ENCODE measurements at places on chromosomes 12 and 14.

DNA sequence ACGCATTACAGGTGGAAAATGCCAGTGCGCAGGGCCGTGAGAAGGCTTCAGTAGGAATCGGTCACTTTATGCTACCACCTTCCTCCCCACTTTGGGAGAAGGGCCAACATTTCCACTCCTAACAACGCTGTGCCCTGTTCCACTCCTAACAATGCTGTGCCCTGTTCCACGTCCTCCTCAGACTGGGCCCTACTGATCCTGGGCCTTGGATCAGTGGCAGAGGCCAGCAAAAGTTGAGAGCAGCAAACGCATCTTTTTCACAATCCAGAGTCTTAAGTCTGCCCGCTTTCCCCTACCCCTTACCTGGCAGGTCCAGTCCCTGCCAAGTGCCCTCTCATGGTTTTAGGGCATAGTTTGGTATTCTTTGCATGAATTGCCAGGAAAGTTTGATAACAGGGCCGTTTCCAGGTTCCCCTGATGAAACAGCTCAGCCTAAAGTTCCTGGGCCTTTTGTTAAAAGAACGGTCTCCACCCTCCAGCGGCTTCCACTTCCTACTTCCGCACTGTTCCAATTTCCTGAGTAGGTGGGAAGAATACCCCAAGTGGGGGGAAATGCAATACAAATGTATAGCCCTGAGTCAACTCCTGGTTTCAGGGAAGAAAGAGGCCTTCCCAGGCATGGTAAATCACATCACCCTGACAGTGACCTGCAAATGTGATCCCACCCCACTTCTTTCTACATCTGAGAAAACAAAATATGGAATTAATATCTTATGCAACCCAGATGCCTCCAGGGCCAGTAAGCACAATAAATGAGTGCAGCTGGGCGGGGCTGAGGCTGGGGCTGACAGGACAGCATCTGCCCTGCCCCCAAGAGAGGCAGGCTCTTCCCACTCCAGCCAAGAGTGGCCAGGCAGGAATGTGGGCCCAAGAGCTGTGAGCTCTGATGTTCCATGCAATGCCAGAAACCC lies 15.0 kb downstream of the KCTD10 start:
- no peak for DNase-seq

DNA sequence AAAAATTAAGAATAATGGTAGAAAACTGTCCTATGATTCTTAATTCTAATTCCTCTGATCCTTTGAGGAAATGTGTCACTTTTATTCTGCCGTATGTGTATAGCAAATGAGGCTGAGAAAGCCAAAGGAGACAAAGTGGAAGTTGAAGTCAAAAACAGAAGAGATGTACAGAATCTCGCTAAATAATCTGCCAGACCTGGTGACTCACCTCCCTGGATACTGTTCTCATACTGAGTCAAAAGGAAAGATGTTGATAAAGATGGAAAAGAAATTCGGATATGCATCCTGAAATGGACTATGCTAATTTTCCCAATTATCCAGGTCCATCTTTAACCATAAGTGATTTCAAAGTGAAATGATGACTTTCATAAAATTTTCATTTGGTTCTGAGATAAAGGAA lies 92.5 kb downstream of the DUSP6 start:
- no peak for DNase-seq

DNA sequence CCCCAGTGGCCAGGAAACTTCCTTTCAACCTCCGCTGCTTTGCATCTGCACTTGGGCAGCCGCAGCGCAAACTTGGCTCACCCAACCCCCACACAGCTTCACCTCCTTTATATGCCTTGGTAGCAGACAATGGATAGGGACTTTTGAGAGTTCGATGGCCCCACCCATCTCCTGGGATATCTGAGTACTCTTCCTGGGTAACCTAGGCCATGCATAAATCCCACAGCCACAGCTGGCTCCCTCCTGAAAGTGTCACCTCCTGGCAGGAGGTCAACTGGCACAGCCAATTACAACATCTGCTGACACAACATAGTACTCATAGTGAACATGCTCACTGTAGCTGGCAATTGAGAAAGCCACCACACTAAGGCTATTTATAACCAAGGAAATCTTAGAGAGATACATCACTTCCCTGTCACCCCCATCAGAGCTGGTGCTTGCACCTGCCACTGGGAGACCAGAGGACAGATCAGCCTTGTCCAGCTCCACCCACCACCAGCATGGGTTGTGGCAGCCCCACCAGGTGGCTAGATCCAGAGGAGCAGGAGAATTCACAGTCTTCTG lies 410.0 kb downstream of the SYT1 start:
- DNase-seq = no peak

DNA sequence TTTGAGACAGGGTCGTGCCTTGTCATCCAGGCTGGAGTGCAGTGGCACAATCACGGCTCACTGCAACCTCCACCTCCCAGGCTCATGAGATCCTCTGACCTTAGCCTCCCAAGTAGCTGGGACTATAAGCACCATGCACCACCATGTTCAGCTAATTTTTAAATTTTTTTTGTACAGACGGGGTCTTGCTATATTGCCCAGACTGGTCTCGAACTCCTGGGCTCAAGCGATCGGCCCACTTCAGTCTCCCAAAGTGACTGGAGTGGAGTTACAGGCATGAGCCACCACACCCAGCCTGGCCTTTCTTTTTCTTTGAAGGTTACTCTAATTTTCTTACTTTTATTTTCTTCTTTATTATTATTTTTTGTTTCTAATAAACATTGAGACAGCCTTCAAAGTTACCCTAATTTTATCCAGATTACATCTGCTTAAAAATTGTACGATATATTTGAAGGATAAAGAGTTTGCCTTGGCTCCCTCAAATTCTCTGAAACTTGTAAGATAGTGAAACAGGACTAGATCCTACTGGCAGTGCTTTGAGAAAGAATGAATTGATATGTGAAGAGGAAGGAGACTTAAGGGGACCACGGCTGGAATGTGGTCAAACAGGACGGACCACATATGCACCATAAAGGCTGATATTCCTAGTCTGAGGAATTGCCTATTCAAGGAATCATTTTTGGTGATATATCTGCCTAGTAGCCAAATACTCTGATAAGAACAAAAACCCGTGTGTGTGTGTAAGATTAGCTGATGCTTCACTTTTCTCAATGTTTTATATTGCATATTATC lies 14.1 kb upstream of the SINHCAF start:
- DNase-seq = no peak

DNA sequence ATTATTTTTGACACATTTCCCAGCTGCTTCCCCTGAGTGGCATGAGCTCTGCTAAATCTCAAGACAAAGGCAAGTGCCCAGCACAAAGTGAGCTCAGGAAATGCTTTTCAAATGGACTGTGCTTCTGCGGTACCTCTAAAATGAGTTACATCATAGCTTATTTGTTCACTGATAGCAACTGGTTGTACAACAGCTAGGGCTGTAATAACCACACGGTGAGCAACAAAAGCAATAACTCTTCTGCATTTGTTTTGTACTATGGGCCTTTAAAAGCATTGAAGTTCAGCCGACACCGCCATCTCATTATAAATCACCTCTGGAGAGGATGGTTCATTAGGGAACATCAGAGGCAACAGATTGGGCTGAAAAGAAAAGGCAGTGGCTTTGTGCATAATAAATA lies 475.0 kb downstream of the GLT1D1 start:
- no peak for DNase-seq

DNA sequence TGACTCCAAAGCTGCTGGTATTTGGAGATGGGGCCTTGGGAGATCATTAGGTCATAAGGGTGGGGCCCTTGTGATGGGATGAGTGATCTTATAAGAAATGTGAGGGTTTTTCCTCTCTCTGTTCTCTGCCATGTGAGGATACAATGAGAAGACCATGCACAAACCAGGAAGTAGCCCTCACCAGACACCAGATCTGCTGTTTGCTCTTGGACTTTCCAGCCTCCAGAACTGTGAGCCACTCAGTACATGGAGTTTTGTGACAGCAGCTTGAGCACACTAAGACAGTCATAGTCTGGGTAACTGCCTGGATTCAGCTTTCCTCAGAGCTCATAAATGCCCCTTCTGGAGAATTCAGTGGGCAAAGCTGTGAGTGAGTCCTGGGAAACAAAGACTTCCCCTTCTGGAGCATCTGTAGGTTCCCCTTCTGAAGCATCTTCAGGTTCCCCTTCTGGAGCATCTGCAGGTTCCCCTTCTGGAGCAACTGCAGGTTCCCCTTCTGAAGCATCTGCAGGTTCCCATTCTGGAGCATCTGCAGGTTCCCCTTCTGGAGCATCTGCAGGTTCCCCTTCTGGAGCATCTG lies 11.0 kb upstream of the PPP4R3A start:
- DNase-seq = no peak

DNA sequence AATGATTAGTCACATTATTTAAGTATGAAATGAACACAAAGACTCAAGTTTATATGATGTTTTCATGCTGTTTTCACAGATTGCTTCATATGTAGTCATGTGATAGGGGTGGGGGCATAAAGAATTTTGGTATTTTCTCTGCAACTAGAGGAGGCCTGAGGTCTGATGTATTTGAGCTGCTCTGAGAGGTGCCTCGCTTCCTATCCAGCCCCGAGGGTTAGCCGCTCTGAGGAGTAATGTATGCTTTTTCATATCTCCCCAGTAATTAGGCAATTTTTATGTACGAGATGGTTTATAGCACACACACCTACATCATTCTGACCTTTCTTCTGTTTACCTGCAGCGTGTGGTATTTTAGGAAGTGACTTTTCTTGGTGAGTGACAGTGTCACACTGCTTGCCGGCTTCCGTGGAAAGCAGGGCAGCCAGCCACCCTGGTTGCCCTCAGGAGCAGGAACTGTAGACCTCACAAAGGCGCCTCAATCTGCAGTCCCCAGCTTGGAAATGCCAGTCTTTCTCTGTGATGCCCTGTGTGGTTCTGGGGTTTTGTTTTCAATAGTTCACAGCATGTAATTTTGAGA lies 106.4 kb downstream of the VRK1 start:
- no peak for DNase-seq

- no peak for DNase-seq
These were observed 29.8 kb downstream of the PROX2 start for GRCh38 chr14:74846168-74846567.

DNA sequence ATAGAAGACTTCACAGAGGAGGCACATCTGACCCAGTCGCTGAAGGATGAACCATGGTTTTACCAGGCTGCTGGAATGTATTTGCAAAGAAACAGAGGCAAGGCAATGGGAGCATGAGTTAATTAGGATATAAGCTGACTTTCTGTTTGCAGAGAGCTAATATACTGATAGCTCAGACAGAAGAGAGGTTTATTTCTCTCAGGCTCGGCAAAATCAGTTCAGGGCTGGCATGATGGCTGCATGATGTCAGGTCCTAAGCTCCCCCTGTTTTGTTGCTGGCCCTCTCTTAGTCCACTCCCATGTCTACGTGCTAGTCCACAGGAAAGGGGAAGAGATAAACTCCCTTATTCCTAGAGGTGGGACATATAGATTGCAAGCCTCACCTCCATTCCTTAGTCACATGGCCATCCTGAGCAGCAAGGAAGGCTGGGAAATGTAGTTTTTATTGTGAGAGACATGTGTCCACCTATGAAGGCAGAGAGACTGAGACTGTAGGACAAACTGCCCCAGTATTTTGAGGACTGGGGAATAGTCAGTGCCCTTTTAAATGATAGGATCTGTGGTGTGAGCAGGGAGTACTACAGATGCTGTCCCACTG lies 224.5 kb downstream of the VRK1 start:
- DNase-seq = no peak

DNA sequence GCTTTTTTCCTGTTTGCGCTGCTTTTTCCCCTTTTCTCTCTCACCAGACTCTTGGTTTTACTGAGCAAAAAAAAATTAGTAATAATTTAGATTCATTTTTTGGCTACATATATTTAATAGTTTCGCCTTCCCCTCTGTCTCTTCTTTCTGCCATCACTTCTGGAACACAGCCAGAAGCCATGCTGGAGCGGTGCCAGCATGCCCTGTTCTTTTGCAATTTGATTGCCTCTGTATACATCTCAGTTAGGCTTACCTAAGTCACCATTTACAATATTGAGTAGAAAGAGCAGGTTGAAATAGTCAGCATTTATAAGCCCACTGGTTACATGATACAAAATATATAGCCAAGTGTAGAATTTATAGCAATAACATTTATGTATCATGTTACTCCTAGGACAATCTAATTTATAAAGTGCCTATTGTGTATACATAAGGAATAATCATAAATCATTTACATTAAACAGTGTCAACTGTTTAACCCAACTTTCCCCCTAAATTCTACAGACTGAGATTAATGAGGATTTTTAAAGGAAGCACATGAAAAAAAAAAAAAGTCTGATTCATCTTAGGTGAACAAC lies 413.8 kb upstream of the SOX5 start:
- DNase-seq = no peak

DNA sequence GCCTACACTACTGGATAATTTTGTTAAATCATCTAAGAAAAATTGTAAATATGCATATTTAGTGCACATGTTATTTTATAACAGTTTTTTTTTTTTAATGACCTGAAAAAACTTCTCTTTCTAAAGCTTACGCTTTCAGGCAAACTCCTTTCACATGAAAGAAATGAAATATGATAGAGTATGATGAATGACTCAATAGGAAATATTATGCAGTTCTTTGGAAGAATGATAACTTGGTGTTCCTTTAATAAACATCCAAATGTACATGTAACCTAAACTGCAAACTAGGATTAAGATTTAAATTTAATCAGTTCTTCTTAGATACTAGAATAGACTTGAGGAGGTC lies 136.6 kb downstream of the FGD4 start:
- DNase-seq = no peak

- DNase-seq = no peak
These were observed 317.5 kb upstream of the KITLG start for GRCh38 chr12:88897723-88898122.

GRCh38 chr14:92865674-92866073 lies 57.3 kb upstream of the CHGA start:
- DNase-seq = no peak

- no peak for DNase-seq
These were observed 26.9 kb downstream of the WBP11 start for GRCh38 chr12:14776236-14776961.

- DNase-seq = no peak
These were observed 1.0 kb upstream of the GPD1 start for GRCh38 chr12:50102646-50103309.

DNA sequence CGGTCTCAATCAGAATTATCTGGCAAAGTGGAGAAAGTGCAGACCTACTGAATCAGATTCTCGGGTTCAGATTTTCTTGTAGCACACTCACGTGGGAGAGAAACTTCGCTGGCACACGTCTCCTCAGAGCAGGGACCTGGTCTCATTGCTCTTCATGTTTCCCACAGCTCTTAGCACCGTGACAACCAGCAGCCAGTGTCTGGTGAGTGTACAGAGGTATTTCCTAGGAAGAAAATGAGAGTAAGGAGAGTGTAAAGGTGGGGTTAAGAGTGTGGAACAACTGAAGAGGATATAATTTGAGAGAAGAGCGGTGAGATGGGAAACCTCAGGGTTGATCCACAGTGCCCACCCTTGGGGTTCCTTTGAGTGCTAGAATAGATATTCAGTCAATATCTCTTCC lies 89.2 kb downstream of the ARF6 start:
- no peak for DNase-seq

GRCh38 chr14:69803753-69804152 lies 6.7 kb upstream of the SLC10A1 start:
- DNase-seq = no peak

GRCh38 chr14:38184132-38184531 lies 23.6 kb upstream of the SSTR1 start:
- no peak for DNase-seq

GRCh38 chr14:101961011-101961721 lies 3.2 kb upstream of the DYNC1H1 start:
- peak; percentile 83 for DNase-seq

GRCh38 chr12:128817111-128818015 lies 6.4 kb downstream of the SLC15A4 start:
- DNase-seq = no peak
